A673 (cell line): ENCODE measurements at places on chromosomes 13 and 19. TPM values are rescaled to one million over a fixed set of nuclear protein-coding genes. Genes with fewer than 3 reads are reported as not detected.

Gene PLPPR3
- total RNA-seq, result 13.3 and 20.1 TPM in 2 replicates

Gene ZNF649
- total RNA-seq, result 22.9 and 26.3 TPM in 2 replicates

Gene SIN3B
- total RNA-seq, result 76.7 and 80.0 TPM in 2 replicates

Gene ZNF681
- total RNA-seq, result 0.07 and 0.15 TPM in 2 replicates

Gene CEACAM3
- total RNA-seq, result not detected in 2 replicates

Gene TLE2
- 10.8 and 18.3 TPM in 2 replicates for total RNA-seq

Gene OR7A5
- not detected in 2 replicates for total RNA-seq

Gene CGB3
- total RNA-seq, result not detected in 2 replicates

Gene PTGIR
- total RNA-seq, result 0.46 TPM in 1 of 2 replicates, not detected in the other

- peaks cover 4% of the 10 kb centered on the region for H3K4me1 ChIP-seq
- DNase-seq, result no peak
- no peak overlapping the region for H3K4me3 ChIP-seq
- H3K27ac ChIP-seq, result no peak overlapping the region
- H3K27me3 ChIP-seq, result no peaks in the 10 kb centered on the region
Measured at GRCh38 chr13:75725736-75726135, 89.6 kb downstream of the LMO7 start.

- no peak overlapping the region for H3K4me3 ChIP-seq
- H3K27ac ChIP-seq, result no peak overlapping the region
- H3K36me3 ChIP-seq, result no peaks in the 10 kb centered on the region
- no peaks in the 10 kb centered on the region for H3K27me3 ChIP-seq
Measured at GRCh38 chr19:2653710-2654707, 48.5 kb downstream of the GNG7 start.

DNA sequence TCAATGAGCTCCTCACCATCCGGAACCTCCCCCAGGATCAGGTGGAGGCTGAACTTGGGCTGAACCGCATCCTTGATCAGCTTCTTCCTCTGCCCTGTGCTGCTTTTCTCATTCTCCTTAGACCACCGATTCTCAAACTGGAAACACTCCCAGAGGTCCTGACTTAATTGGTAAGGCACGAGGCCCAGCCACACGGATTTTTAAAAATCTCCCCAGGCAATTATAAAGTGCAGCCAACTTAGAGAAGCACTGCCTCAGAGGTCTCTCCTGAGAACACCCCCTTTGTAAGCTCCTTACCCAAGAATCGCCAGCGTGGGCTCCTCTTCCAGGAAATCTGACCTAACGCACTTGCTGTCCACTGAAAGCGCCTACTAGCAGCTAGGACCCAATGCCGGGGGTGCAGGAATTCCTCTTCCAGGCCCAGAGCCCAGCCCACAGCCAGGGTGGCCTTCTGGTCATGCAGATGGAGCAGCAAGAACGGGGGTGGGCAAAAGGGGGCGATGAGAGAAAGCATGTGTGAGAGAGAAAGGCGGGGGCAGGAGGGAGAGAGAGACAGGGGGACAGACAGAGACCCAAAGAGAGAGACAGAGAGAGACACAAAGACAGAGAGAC lies 66.9 kb upstream of the CACNA1A start:
- no peak for DNase-seq
- no peaks in the 10 kb centered on the region for H3K27me3 ChIP-seq
- no peaks in the 10 kb centered on the region for H3K4me1 ChIP-seq
- no peaks in the 10 kb centered on the region for H3K36me3 ChIP-seq
- no peak overlapping the region for H3K27ac ChIP-seq

DNA sequence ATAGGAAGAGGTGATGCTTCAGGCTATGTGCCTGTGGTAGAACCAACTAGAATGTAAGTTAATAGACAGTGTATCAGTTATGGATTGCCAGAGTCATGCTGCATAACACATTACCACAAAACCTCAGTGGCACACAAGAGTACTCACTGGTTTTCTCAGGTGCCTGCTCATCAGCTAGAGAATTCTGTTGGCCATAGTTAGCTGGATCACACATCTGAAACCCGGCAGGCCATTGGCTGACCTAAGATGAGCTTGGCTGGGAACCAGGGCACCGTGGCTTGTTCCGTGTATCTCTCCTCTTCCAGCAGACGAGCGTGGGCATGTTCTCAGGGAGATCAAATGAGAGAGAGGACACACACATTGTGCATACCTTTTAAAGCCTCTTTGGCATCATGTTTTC lies 76.7 kb downstream of the TEX26 start:
- H3K4me3 ChIP-seq, result peak overlapping the region; percentile 51
- H3K27ac ChIP-seq, result peak overlapping the region; percentile 99
- H3K36me3 ChIP-seq, result peaks cover 79% of the 10 kb centered on the region
- no peak for DNase-seq

- H3K27ac ChIP-seq, result no peak overlapping the region
- H3K4me1 ChIP-seq, result no peaks in the 10 kb centered on the region
- DNase-seq, result no peak
- no peaks in the 10 kb centered on the region for H3K27me3 ChIP-seq
Measured at GRCh38 chr13:49594576-49594975, 9.2 kb upstream of the RCBTB1 start.

DNA sequence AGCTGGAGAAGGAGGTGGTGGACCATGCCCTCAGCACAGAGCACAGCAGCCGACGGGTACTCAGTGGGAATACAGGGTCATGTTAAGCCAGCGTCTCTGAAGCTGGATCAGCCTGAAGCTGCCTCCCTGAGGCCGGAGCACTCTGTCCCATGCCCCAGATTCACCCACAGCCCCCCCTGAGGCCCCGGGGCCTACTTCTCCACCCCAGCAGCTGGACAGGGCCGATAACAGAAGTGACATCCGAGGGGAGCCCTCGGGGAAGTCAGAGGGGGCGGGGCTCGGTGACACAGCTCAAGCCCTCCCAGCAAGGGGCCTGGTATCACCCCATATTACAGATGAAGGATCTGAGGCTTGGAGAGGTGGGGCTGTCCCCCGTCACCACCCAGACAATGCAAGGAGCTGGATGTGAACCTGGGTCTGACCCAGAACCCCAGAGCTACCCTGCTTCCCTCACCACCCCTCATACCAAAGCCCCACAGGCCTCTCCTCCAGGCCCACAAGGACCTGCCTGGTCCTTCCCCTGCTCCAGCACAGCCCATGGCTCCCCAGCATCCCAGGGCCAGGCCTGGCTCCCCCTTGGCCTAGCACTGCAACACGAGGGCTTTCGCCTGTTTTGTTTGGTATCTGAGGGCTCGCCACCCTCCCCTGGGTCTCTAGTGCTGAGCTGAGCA lies 5.7 kb downstream of the R3HDM4 start:
- H3K4me3 ChIP-seq, result no peak overlapping the region
- no peak overlapping the region for H3K27ac ChIP-seq
- peaks cover 8% of the 10 kb centered on the region for H3K4me1 ChIP-seq
- no peaks in the 10 kb centered on the region for H3K27me3 ChIP-seq
- H3K36me3 ChIP-seq, result no peaks in the 10 kb centered on the region

- H3K27me3 ChIP-seq, result no peaks in the 10 kb centered on the region
- H3K27ac ChIP-seq, result no peak overlapping the region
- DNase-seq, result no peak
- H3K4me1 ChIP-seq, result no peaks in the 10 kb centered on the region
- no peaks in the 10 kb centered on the region for H3K36me3 ChIP-seq
Measured at GRCh38 chr13:71030784-71031183, 836.2 kb downstream of the DACH1 start.

GRCh38 chr19:10836479-10837330 lies 693 bp upstream of the TMED1 start:
- H3K27ac ChIP-seq, result peak overlapping the region; percentile 98
- DNase-seq, result peak; percentile 90

GRCh38 chr13:94602467-94602866 lies 810 bp downstream of the GPR180 start:
- peak overlapping the region; percentile 70 for H3K27ac ChIP-seq
- peaks cover 17% of the 10 kb centered on the region for H3K36me3 ChIP-seq
- H3K27me3 ChIP-seq, result no peaks in the 10 kb centered on the region
- no peak for DNase-seq

- H3K27ac ChIP-seq, result peak overlapping the region; percentile 95
- H3K27me3 ChIP-seq, result no peaks in the 10 kb centered on the region
- no peaks in the 10 kb centered on the region for H3K36me3 ChIP-seq
- peak; percentile 95 for DNase-seq
- peak overlapping the region; percentile 8 for H3K4me3 ChIP-seq
- peaks cover 61% of the 10 kb centered on the region for H3K4me1 ChIP-seq
Measured at GRCh38 chr13:108266321-108266990, 3.1 kb upstream of the TNFSF13B start.

- H3K4me1 ChIP-seq, result no peaks in the 10 kb centered on the region
- H3K36me3 ChIP-seq, result no peaks in the 10 kb centered on the region
- DNase-seq, result no peak
- no peak overlapping the region for H3K27ac ChIP-seq
Measured at GRCh38 chr19:4566402-4567051, 7.0 kb upstream of the SEMA6B start.

GRCh38 chr19:10390652-10391286 lies 10.4 kb upstream of the TYK2 start:
- H3K27ac ChIP-seq, result no peak overlapping the region
- H3K4me1 ChIP-seq, result no peaks in the 10 kb centered on the region
- DNase-seq, result peak; percentile 76
- peaks cover 48% of the 10 kb centered on the region for H3K36me3 ChIP-seq
- no peaks in the 10 kb centered on the region for H3K27me3 ChIP-seq
- no peak overlapping the region for H3K4me3 ChIP-seq

GRCh38 chr13:44422755-44423643 lies 49.4 kb downstream of the SERP2 start:
- no peaks in the 10 kb centered on the region for H3K27me3 ChIP-seq
- H3K27ac ChIP-seq, result no peak overlapping the region
- no peak for DNase-seq
- H3K4me1 ChIP-seq, result no peaks in the 10 kb centered on the region
